ENCODE measurements at places on chromosomes 5 and 9.

GRCh38 chr5:91281401-91281800, 101.7 kb downstream of the ARRDC3 start:
- peak; percentile 17 for DNase-seq

DNA sequence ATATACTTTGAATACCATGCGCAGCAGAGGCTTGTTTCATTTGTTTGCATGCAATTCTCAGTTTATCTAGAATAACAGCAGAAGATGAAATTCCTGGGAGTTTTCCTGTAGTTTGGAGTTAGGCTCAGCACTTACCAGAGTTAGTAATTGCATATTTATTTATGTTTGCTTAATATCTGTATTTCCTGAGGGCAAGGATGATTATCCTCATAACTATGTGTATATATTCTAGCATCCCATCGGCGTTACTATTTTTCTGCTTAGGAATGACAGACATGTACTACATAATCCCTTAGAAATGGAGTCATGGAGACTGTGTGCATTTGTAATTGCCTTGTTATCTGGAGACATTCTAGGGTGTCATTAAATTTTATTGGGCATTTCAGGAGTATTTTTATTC, 1184.8 kb downstream of the DTWD2 start:
- DNase-seq = no peak

DNA sequence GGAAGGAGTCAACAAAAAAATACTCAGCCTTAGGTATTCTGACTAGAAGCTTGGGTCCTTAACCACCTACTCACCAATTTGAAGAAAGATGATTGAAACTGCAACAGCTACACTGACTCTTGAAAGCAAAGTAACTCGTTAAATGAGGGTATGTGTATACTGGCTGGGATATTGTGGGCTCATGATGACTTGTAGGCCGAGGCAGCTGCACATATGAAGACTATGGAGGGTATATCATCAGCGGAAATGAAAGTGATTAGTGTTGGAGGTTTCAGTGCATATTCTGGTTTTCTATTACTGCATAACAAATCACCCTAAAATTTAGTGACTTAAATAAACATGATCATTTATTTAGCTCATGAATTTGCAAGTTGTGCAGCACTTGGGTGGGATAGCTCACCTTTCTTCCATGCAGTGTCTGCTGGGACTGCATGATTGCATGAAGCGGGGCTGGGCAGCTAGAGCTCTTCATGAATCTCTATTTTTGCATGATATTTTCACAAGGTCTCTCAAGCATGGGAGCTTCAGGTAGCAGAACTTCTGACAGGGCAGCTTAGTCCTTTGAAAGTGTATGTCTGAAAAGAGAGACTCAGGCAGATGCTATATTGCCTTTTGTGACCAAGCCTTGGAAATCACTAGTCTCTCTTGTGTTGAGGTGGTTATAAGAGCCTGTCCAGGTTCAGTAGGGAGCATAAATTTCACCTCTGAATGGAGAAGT, 96.1 kb upstream of the CDKN2B start:
- no peak for DNase-seq

DNA sequence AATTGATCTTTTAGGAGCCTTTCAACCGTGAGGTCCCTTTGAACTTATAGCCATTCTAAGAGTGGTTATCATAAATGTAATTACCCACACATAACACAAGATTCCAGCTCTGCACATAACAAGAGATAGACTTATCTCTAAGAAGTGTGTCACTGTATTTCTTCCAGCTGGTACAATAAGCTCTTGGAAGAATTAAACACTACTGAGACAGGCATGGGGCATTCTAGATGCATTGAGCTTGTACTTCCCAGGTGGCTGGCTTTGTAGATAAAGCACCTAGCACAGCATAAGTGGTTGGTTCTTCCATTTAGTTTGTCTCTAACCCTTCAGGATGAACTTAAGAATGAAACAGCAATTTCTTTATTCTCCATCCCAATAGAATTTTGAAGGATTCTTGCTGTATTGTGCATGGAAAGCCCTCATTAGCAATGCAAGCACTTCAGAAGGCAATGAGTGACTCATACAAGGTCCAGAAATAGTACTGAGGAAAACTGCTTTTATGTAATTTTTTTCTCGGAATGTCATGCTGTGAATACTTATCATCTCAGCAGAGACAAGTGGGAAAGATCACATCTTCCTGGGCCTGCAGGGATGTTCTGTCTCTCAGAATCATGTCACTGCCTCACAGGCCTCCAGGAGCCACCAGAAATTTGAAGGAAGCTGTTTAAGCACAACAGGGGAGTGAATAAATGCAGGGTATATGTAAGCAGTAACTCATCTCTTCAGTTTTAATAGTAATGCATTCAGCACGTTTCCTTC, 91.1 kb upstream of the CD180 start:
- no peak for DNase-seq

DNA sequence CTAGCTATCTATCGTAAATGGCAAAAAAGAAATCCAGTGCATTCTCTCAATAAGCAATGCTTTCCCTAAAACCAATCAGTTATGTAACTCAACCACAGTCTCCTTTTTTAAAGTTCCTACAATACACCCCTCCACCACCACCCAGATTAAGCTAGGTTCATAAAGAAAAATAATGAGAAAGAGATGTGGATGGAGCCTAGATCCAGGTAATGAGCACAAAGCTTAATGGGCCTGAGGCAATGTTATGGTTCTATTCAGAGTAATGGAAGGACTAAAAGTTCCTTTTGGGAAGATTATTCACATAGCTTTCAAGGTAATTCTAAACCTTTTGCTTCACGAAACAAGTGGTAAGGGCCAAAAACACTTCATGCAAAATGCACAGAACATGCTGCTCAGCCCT, 113.5 kb downstream of the MPDZ start:
- no peak for DNase-seq

DNA sequence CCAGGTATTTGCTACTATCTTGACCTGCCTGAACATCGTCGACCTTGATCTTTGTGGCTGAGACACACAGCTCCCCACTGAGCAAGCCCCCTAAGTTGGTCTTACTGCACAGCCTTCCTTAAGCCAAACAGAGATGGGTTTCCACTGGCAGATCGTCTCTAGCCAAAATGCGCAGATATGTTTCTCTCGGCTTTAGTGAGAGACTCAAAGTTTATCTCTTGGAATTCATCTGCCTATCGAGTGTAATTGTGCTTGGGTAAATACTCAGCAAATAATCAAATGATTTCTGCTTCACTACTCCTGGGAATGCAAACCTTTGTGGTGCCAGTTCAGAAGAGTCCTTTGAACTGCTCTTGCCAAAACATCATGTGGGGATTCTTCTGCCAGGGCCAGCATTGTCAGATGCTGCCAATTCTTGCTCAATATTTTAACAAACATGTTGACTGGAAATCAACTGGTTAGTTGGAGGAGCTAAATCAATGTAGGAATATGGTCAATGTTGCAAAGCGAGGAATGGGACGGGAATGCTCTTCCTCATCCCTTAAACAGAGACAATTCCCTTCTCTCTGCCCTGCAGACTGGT, 141.2 kb upstream of the SLC28A3 start:
- no peak for DNase-seq

DNA sequence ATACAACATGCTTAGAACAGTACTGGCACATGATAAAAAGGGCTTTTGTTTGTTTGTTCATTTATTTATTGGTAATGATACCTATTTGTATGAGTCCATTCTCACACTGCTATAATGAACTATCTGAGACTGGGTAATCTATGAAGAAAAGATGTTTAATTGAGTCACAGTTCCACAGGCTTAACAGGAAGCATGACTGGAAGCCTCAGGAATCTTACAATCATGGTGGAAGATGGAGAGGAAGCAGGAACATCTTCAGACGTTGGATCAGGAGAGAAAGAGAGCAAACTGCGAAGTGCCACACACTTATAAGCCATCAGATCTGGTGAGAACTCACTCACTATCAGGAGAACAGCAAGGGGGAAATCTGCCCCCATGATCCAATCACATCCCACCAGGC, 847.7 kb downstream of the CDH18 start:
- DNase-seq = no peak

- peak; percentile 33 for DNase-seq
These were observed 167.3 kb downstream of the TRPM3 start for GRCh38 chr9:70954126-70954525.

- DNase-seq = no peak
These were observed 12.1 kb downstream of the C9orf50 start for GRCh38 chr9:129608561-129609481.

- DNase-seq = no peak
These were observed 25.2 kb downstream of the CCL28 start for GRCh38 chr5:43386960-43387362.

GRCh38 chr9:7216004-7216841, 458.4 kb downstream of the KDM4C start:
- no peak for DNase-seq

DNA sequence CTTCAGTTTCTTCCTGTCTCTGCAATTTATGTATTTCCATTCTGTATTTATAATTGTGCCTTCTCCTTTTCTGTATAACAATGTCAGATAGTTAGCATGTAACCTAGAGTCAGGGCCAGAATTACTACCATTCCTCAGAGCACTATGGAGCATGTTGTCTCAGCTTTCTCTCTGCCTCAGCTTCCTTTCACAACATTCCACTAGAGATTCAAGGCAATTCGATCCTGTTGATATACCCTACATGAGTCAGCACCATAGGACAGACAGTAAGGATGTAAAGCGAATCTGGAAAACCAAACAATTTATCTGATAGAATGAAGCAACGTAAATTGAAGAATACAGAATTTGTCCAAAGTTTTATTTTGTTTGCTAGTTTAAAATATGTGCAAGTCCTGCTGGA, 728.3 kb upstream of the SEMA6A start:
- no peak for DNase-seq

GRCh38 chr5:107979900-107980299, 309.2 kb upstream of the EFNA5 start:
- DNase-seq = no peak

DNA sequence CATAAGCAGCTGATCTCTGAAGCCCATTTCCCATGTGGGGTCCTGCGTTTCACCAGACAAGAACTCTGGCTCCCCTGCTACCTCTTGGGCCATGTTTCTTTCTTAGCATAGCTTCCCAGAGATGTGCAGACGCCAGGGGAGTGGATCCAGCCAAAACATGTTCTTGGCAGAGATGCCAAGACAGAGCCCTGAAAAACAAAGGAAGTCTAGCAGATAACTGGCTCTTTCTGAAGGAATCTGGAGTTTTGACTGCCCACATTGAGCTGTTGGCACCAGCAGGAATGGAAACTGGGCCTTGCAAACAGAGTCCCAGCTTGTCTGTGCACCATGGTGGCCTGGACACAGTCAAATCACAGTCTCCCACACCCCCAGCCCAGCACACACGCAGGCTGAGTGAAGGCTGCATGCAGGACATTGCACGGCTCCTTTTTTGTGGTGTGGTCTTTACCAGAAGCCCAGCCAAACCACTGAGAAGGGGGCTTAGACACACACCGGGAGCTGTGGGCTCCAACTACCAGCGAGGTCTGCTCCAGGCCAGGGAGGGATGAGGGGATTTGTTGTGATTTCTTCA, 114.7 kb downstream of the SNX18 start:
- DNase-seq = no peak

- no peak for DNase-seq
These were observed 416.4 kb upstream of the CD180 start for GRCh38 chr5:67612961-67613360.

DNA sequence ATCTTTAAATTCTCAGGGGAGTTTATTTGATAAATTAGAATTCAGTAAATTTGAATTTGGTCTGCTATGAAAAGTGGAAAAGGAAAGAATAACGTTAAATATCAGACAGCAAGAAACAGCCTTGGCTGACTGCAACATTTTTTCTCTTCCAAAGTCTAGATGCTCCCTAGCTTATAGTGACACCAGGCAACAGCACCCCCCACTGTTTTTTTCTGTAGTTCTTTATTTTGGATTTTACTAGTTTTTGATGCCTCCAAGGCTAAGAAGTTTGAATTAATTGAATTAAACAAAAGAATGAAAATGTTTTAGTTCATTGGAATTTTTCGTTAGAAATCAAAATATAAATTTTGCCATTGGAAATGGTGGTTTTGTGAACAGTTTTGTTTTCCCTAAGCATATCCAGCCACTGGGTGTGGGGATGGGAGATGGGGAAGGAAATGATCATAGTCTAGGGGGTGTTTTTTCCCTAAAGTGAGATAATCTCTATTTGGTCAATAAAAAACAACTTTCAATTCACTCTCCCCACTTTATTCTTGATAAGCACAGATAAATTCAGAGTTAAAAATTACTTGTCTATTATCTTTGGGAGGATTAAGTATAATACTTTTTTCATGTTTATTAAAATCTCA, 199.3 kb upstream of the CD180 start:
- no peak for DNase-seq

- no peak for DNase-seq
These were observed 14.8 kb downstream of the HMGCS1 start for GRCh38 chr5:43298443-43298842.

DNA sequence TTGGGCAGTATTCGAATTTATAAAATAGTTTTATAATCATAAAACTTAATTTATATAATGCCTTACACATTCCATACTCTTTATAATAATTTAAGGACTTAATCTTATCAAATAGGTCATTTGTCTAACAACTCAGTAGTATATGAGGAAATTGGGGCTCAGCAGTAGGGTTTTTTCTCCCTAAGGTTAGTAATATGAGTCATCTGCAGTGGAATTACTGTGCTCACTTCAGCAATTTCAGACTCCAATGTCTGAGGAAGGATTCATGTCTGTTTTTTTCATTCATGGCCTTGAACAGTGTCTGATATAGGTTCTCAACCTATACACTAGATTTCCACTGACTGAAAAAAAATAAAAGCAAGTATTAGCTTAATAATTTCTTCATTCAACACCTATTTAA, 7.4 kb downstream of the DMRTA1 start:
- no peak for DNase-seq

- DNase-seq = peak; percentile 56
These were observed 87.7 kb upstream of the LRRTM2 start for GRCh38 chr5:138962614-138963370.
